NCI-H774 (cell line): ENCODE measurements at places on chromosomes 7 and 10.

- no peak for DNase-seq
Measured at GRCh38 chr7:104130726-104131125, 77.1 kb downstream of the ORC5 start.

DNA sequence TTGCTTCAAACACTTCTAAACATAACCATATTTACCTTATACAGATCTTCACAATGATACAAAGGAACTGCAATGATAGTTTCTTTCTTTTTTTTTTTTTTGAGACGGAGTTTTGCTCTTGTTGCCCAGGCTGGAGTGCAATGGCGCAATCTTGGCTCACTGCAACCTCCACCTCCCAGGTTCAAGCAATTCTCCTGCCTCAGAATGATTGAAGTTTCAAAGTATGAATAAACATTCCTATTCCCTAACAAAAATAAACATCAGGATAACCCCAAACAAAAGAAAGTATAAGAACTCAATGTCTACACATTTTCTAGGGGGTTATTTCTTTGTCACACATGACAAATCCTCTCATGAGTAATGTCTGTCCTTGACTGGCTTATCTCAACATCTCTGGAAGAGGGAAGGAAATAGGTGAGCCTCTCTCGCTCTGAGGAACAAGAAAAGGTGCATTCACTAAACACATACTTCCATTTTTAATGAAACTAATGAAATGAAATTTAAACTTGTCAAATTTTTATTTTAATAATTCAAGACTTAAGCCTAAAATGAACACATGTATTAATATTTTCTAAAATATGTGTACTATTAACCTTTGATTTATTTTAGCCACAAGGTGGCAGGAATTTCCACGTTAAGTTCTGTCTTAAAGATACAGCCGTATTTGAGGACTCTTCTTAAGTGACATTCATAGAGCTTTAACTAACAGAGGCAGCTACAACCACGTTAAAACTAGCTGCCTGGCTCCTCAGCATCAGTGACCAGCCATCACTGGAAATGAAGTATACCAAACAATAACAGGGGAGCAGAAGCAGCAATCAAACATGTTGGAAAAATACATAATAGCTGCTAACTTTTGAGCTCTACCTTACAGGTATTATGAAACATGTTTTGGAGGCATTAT is 58.3 kb downstream of the MALSU1 start:
- peak; percentile 1 for DNase-seq

DNA sequence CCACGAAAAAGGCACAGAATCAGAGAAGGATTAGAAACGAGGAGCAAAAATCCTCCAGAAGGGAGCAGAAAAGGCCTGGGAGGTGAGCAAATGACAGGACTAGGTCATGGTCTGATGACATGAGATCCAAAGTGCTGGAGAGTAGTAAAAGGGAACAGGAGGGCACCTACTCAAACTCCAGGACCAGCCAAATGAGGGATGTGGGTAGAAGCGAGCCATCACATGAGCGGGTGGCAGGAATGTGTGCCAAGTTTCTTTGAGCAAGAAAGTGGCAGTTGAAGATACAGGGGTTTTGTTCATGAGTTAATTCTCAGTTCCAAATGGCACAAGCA is 112.6 kb downstream of the RNF32 start:
- DNase-seq: no peak

GRCh38 chr10:69846293-69846921 is 44.7 kb downstream of the COL13A1 start:
- no peak for DNase-seq

DNA sequence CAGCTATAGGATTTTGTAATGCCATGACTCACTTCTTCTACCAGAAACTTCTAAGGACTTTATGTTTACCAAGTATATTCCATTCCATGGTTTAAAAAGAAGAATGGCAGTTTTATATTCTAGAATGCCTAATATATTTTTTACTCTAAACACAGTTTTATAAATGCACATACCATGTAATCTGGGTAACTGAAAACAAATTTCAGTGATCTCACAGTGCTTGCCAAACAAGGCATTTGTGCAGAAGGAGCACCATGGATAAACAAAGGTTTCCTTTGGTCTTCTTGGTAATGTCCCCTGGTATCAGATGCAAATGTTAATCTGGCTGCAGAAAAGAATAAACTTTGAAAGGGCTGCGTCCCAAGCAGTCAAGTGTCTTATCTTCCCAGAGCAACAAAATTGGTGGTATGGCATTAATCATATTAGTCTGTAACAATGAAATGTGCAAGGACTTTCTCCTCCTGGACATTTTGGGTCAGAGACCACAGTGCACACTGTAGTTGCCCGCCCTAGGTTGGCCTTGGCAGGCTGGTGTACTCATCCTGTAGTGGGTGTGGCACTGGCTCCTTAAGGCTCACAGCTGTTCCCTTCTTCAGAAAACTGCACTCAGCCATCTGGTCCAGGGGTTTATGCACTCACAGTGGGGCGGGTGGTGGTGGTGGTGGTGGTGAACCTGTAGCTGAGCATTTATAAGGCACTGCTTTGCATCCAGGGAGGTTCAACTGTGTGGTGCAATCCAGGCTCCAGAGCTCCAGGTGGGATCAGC is 56.7 kb downstream of the LAMB4 start:
- DNase-seq: no peak

DNA sequence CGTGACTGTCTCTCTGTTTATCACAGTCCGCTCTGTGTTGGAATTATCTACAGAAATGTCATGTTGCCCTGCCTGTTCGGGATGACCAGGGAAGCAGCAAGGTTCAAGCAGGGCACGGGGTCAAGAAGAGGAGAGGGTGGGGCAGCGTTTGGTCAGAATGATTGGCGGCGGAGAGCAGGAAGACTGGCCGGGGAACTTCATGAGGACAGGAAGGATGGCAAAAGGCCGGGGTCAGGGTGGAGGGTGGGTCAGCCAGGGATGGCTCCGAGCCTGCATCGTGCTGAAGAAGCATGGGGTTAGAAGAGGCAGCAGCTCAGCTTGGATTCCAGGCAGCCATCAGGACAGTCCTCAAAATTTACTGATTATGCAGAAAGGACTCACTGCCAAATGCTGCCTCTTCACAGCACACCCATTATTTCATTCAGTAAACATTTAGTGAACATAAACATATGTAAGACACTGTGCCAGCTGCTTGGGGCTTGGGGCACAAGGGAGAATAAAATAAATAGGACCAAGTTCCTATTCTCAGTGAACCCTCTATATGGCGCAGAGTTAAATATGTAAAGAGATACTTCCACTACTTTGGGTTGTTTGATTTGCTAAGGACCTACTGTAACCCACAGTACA is 42.8 kb downstream of the WNT2 start:
- no peak for DNase-seq

DNA sequence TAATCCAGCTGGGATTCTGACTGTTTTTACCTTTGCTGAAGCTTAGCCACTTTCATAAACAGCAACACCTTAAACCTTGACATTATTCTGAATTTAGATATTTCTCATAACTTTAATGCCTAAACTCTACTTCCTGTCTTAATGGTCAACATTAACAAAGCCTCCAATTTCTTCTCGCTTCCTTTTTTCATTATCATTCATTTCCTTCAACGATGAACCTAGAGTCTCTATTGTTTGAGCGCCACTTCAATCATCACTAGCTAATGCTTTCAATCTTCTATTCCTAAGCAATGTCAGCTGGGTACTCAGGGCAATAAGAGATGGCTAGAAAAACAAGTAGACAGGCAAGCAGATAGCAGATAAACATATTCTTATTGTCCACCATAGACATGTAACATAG is 96.6 kb upstream of the TMEM196 start:
- DNase-seq: no peak

- no peak for DNase-seq
Measured at GRCh38 chr10:77357611-77358310, 279.8 kb downstream of the KCNMA1 start.

DNA sequence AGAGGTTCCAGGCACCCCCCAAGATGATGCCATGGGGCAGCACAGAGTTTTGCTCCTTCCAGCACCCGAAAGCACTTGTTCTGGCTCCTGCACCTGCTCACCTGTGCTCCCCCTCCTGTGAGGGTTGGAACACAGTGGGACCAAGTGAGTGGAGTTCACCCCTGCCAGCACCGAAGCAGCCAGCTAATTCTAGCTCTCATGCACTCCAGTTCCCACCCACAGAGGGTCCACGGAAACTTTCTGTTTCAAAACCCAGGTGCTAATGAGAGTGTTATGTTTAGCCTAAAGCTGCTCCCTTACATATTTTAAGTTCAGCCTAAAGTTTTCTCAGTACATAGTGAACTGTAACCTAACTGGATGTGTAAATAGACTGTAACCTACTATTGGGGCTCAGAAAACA is 42.6 kb upstream of the SLC35G1 start:
- DNase-seq: no peak

GRCh38 chr10:26485150-26485941 is 47.2 kb downstream of the APBB1IP start:
- DNase-seq: peak; percentile 9

DNA sequence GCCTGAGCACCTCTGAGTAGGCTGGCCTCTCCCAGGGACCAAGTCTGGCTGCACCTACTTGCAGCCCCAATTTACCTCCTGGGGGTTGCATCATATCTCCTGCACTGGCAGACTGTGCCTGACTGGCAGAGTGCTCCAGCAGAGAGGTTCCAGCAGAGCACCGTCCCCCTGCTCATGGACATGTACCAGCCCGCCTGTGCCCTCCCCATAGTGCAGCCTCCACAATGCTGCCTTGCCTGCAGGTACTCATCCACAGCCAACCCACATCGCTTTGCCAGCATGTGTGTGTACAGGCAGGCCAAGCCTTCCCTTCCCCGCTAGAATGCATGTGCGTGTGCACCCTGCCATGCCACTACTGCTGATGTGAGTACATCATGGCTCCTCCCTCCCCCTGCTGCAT is 105.5 kb upstream of the NPSR1 start:
- no peak for DNase-seq

GRCh38 chr10:34444223-34445183 is 370.6 kb downstream of the PARD3 start:
- DNase-seq: no peak

GRCh38 chr10:76839276-76839675 is 798.3 kb downstream of the KCNMA1 start:
- peak; percentile 17 for DNase-seq

- DNase-seq: no peak
Measured at GRCh38 chr7:15175152-15175551, 272.6 kb upstream of the DGKB start.

- no peak for DNase-seq
Measured at GRCh38 chr10:131216681-131217230, 94.8 kb downstream of the TCERG1L start.

GRCh38 chr7:379456-380138 is 89.6 kb downstream of the FOXL3 start:
- no peak for DNase-seq

GRCh38 chr10:14654821-14655382 is 119.8 kb downstream of the FAM107B start:
- no peak for DNase-seq

DNA sequence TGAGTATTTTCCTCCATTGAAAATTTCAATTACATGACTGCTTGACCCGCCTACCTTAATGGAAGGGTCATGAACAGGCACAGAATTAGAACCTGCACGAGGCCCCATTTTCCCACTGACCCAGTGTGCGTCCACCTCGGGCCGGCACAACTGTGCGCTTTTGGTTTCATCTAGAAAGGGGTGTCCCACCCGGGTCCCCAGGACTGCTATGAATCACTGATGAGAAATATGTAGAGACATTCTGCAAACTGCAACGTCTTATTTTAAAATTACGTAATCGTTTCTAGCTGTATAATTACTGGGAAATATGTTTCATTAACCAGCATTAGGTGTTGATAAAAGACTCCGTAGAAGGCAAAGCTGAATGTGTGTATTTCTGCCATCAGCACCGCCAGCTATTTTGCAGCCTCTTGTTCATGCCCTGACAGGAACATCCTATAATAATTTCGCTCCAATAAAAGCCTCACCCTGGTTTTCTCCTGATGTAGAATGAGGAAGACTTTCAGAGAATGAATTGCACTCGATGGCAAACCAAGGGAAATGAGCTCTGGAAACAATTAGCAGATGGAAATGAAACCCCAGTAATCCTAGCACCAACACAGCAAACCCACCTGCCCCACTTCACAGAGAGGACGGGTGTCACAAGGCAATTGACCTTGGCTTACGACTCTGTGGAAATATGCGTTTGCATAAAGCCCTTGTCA is 562.1 kb downstream of the DNAJB6 start:
- DNase-seq: no peak

- no peak for DNase-seq
Measured at GRCh38 chr10:22633106-22633505, 81.3 kb downstream of the PIP4K2A start.

- no peak for DNase-seq
Measured at GRCh38 chr7:142615508-142615907, 133.8 kb upstream of the PRSS1 start.

- no peak for DNase-seq
Measured at GRCh38 chr10:32070645-32071044, 14.4 kb upstream of the KIF5B start.

GRCh38 chr10:93299606-93300287 is 182.4 kb downstream of the MYOF start:
- DNase-seq: no peak

DNA sequence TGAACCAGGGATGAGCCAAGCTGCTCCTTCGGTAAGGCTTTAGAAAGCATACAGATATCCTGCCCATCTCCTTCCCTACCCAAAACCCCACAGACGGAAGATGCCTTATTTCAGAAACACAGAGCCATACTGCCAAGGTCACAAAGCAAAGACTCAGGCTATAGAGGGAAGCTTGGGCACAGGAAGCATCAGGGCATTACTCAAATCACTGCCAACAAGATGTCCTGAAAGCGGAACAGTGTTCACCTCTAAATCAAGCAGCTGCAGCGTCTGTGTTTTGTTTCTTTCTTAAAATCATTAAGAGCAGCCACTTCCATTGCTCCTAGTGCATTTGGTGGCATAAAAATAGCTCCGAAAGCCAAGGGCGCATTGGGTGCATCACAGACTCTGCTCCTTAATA is 307.3 kb downstream of the SORCS1 start:
- DNase-seq: no peak

DNA sequence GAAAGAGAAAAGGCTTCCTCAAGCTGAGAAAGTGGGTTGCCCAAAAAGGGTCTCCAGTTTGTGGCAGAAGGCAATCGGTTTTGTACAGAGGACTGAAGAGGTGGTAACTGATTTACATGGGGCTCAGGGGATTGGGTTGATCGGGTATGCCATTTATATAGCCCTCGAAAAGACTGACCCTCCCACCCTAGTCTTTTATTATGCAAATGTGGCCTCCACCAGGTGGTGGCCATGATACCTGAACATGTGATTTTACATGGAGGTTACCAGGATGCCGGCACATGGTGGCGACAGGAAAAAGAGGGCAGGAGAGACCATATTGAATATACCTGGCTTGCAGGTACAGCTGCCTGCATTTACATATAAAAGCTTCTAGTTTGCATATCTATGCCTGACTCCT is 36.7 kb downstream of the ATE1 start:
- DNase-seq: no peak

DNA sequence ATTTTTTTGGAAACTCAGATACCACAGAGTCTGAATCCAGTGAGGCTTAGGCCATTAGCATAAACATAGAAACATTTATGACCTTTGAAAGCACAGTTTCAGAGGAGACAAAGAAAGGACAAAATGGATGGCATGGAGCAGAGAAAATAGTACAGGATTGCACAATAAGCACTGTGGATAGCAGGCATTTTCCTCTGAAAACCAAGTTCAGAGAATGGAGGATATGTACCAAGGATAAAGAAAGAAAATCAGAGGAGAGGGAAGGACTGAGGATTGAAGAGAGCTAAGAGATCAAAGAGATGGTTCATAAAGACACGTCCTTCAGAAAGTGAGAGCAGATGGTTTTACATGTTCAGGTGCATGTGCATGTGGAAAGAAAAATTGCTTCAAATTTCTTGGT is 707.2 kb upstream of the CELF2 start:
- DNase-seq: no peak
